ENCODE measurements at places on chromosomes 5 and 9.

DNA sequence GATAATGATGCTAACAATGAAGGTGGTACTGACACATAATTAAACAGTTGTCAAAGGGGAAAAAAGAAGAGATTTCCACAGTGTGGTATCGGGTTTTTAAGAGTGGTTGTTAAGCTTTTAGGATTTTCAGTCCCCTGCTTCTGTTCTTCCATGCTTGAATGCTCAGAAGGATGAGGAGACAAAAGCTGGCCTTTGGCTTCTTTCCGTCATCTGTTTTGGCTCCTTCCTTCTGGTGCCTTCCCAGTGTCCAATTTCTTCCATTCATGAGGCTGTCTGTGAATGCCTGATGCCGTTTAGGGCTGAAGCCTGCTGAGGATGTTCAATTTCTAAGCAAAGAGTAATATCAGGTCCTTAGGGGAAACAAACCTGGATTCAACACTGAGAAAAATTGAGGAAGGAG lies 179.6 kb upstream of the GLRA1 start:
- DNase-seq: no peak

DNA sequence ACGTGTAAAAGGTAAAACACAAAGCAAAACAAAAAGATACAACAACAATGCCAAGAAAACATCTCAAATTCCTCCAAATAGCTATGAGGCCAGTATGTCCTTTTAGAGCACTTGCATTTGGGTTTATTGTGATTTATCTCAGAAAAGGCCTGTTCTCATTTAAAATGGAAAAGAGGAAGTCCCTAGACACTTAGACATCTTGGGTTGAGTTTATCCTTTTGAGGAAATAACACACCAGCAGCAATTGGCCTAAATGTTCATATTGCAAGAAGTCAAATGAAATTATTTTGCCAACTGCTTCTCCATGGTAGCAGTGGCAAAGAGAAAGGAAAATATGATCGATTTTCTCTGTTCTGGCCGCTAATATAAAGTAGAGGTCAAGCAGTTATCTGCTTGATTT lies 43.6 kb upstream of the TRMT10B start:
- no peak for DNase-seq

- DNase-seq: no peak
Measured at GRCh38 chr9:121700832-121701419, 49.5 kb downstream of the DAB2IP start.

DNA sequence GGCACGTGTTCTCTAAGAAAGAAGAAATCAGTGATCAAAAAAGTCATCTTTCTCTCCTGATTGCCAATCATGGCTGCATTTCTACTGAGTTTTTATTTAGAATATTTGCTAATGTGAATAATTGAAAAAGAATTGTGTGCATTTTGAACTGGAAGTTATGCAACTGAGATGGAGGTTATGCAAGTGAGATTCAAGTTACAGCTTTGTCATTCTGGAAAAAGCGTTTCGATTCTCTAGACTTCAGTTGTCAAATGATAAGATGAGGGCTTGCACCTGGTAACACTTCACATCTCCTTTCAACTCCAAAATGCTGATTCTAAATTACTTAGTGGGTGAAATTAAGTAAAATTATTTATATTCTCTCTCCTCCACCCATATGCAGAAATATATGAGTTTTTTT lies 36.4 kb downstream of the C6 start:
- DNase-seq: no peak

GRCh38 chr9:105168870-105169319 lies 75.6 kb upstream of the SLC44A1 start:
- DNase-seq: no peak

- no peak for DNase-seq
Measured at GRCh38 chr5:66406761-66407336, 189.3 kb upstream of the MAST4 start.

DNA sequence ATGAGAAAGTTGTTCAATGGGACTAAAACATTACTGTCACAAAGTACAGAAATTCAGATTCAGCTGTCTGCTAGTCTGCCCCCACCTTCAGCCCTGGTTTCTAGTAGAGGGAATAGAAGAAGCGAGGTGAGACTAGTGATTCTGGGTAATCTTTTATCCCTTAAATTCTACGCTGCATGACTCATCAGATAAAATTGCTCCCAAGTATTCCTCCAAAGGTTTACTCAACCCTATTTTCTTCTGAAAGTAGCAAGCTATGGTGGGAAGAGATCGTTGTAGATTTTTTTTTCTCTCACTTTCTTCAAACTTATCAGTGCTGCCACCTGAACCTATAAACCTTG lies 318.9 kb upstream of the RIOK2 start:
- no peak for DNase-seq

- peak; percentile 2 for DNase-seq
Measured at GRCh38 chr5:114223866-114224265, 138.0 kb upstream of the KCNN2 start.

GRCh38 chr5:153671653-153672346 lies 181.3 kb downstream of the GRIA1 start:
- no peak for DNase-seq

DNA sequence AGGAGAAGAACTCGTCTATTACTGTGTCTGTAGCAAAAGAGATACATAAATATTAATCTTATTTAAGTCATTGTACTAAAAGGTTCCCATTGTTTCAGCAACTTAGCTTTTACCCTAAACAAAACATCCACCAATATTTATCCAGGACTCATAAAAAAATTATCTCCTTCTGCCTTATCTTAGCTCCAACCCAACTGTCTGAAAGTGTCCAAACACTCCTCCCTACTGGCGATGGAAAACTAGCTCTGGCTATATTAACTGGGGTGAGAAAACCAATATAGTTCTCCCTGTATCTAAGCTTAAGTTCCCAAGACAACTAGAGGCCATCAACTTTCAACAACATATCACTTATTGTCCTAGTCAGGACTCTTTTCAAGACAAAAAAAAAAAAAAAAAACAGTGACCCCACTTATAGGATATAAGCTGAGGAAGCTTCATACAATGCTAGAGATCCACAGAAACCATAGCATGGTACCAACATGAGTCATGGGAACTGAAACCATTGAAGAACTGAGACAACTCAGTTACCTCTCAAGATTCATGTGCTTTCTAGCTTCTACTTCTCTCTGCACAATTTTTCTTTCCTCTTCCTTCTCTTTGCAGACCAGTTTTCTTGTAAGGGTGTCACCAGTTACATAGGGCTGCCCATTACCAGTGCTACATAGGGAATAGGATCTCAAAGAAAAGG lies 150.7 kb upstream of the RASA1 start:
- DNase-seq: peak; percentile 34

DNA sequence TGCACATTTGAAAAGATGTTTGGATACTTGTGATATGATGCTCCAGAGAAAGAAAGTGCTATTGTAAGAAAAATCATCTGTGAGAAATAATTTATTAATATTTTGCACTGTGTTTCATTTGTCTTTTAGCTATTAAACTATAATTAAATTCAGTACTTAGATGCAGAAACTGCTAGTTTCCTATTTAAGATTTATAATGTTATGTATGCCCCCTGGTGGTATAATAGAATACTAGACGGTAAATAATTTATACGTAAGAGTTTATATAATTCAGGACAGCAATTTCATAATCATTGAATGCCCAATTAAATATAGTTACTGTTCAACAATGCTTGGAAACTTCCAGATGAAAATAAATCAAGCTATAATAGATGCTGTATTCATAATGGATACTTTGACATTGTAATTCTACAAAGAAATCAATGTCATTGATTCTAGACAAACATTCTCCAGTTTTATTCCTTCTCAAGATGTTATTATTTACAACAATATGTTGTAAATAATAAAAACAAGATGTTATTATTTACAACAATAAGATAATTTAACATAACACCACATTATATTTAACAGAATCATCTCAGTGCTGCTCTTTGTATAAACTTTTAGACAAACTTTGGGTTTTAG lies 101.0 kb downstream of the TMEM232 start:
- peak; percentile 50 for DNase-seq

GRCh38 chr9:28264368-28264767 lies 691.1 kb upstream of the C9orf72 start:
- no peak for DNase-seq

DNA sequence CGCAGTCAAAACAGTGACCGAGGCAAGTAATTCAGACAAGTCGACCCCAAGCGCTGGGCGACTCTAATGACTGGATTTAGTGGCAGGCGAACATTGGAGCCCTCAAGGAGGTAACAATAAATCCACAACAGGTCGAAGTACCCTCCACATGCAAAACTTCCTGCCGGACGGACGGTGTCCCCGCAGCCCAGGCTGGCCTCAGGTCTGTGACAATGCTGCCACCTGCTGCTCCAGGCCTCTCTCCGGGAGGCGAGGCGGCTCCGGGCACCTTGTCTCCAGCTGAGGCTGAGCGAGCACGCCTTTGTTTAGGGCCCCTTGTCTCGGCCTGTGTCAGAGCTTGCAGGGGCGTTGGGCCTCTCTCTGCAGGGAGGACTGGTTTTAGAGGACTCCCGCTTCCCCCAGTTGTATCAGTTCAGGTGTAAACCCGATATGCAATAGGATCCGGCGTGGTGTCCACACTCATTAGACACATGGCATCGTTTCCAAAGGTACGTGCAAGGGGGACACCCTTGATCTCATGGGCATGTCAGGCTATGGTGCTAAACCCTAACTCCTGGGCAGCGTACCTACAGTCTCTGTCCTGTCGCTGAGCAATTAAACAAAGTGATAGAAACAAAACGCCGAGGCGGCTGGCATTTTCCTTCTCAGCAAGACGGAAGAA lies 628.0 kb upstream of the ADAMTS16 start:
- DNase-seq: no peak

DNA sequence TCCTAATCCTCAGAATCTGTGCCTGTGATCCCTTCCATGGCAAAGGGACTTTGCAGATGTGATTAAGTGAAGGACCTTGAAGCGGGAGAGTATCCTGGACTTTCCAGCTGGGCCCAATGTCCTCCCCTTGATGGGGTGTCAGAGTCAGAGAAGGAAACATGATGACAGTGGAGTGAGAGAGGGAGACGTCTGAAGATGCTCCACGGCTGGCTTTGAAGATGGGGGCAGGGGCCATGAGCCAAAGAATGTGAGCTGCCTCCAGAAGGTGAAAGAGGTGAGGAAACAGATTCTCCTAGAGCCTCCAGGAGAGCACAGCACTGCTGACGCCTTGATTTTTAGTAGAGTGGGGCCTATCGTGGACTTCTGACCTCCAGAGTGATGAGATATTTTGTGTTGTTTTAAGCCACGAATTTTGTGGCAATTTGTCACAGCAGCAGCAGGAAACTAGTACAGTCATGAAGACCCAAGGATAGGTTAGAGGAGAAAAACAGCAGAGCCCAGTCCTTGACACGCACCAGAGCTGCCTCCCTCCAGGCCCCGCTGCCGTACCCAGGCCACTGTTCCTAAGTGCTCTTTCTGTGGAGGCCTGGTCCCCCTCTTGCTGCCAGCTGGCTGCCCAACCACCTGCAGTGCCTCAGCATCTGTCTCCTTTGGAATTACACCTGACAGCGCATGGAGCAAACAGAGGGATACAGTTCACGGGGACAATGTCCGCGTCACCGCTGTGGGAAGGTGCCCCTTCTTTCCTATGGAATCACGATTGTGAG lies 78.1 kb downstream of the MACROH2A1 start:
- no peak for DNase-seq

GRCh38 chr9:1047591-1048230 lies 2.4 kb upstream of the DMRT2 start:
- peak; percentile 11 for DNase-seq

DNA sequence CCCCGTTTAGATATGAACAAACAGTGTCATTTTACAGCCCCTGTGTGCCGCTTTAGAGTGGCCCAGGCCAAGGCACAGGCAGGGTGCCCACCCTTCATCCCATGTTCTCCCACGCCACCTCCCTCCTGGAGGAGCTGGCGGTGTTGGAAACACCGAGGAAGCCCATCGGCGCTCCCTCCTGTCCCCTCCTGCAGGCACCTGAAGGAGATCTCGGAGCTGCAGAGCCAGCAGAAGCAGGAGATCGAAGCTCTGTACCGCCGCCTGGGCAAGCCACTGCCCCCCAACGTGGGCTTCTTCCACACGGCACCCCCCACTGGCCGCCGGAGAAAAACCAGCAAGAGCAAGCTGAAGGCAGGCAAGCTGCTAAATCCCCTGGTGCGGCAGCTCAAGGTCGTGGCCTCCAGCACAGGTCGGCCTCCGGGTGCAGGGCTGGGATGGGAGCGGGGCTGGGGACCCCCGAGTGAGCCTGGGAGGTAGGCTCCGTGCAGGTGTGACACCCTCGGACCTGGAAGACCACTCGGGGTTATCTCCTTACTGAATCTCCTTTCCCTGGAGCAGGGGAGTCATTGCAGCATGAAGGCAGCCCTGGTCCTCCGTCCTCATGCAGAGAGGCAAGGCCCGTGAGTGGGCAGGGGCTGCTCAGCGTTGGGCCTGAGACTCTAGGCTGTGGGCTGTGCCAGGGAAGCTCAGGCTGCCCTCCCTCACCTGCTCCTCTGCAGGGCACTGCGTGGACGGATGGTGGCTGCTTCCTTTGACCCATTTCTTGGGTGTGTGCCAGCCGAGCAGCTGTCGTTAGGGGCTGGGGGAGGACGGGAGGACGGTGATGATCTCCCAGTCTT lies 113.9 kb downstream of the WNK2 start:
- no peak for DNase-seq
